Stimulated activated CD4-positive, alpha-beta T cell treated with anti-CD3 and anti-CD28 coated beads, Interleukin-4, amount 100 ng/mL, for 1 hour (primary cell): ENCODE measurements at places on chromosomes 5 and 9.

DNA sequence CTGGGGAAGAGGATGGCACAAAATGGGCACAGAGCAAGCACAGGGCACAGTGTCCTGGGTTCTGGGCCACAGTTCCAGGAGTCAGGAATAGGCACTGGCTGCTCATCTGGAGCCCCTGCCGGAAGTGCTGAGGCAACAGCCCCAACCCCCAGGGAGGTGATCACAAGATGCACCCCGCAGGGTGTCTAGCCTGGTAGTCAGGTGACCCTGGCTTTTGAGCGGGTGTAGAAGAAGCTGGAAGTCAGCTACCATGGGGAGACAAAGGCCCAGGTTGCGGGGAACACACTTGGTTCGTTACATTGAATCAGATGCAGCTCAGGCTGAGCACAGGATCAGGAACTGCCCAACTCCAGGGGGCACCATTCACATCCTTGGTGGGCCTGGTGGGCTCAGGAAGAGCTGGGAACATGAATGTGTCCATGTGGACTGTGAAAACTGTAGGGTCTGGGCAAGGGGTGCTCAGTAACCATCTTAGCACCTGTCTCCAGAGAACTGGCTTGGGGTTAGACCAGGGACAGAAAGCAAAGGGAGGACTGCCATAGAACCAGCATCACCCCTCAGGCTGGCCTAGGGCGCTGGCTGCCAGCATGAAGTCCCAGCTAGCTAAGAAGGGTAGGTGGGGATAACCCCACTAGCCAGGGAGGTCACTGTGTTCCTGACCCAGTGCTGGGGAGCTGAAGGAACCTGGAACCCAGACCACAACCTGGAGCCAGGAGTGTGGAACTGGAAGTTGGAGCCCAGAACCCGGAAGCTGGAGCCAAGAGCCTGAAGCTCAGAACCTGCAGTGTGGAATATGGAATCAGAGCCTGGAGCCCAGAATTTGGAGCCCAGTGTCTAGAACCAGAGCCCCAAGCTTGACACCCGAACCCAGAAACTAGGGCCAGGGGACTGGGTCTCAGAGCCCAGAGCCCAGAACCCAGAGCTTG is 6.1 kb upstream of the SLC34A1 start:
- DNase-seq: no peak

DNA sequence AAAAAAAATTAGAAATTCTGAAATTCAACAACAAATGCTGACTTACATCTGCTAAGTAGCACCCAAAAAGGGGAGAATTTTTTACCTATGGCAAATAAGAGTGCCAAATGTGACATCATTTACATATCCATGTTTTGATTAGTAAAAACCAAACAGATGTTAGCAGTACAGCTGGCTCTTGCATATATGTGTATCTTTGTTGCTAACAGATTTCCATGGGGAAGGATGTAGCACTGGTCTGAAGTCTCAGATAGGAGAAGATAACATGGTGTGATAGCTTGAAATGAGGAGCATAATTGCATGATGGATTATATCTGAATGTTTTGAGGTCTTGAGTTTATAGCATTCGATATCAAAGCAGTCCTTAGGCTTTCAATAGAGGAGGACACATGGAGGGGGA is 17.5 kb downstream of the PIK3R1 start:
- DNase-seq: no peak

DNA sequence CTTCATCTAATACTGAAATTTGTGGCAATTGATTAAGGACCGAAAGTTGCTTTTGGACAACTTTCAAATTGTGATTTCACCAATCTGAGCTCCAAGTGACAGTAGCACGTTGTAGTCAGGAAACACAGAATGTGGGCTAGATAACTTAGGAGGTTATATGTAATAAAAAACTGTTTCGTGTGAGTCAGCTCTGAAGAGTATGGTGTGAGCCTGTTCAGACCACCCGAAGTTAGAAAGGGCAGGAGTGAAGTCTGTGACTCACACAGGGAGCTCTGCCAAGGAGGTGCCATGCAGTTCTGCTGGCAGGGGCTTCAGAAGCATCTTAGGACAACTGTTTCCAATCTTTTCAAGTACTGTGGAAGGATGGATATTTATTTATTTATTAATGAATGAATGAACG is 16.4 kb upstream of the ZBTB34 start:
- no peak for DNase-seq

DNA sequence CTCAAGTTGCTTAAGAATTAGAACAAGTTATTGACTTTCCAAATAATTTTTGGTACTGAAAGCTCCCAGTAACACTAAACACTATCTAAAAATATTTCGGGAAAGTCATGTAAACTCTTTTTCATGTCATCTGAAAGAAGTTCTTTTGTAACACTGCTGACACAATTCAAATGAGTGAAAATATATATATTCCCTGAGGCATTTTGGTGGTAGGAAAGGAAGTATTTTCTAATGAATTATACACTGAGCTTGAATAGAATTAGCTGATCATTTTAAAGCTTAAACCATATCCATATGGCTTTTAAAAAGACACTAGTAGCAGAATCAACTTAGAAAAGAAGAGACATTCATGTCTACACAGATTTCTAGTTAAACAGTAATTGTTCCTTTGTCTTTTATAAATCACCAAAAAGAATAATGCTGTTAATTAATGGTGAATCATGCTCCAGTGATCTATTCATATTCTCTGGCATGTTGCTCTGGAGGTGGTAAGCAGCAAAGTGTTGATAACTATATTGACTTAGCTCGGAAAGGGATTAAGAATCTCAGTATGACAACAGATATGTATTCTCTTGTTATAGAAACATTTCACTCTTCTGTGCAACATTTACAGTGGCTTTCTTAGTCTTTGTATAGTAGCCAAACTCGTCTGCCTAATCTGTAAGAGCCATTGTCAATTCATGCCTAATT is 27.4 kb upstream of the RFX3 start:
- DNase-seq: no peak

GRCh38 chr9:104923740-104924139 is 4.2 kb downstream of the ABCA1 start:
- no peak for DNase-seq

GRCh38 chr5:38601863-38602298 is 45.4 kb upstream of the LIFR start:
- no peak for DNase-seq

- no peak for DNase-seq
Measured at GRCh38 chr5:179126506-179126991, 66.4 kb downstream of the ZNF354C start.

DNA sequence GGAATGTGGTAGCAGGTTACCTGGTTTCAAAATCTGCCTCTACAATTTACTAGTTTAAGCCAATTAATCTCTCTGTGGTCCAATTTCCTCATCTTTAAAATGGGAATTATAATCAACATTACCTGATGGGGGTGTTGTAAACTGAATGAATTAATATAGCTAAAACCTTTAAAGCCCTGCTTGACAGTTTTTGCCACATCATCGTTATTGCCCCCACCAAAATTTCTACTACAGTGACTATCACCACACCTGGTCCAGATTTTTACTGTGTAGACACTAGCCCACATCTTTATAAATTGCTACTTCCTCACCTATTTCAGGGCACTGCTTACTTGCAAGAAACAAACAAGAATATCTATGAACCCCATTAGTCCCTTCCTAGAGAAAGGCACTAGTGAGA is 65.0 kb downstream of the MLLT3 start:
- no peak for DNase-seq

- DNase-seq: no peak
Measured at GRCh38 chr9:98846879-98847278, 39.4 kb downstream of the GALNT12 start.

GRCh38 chr9:121651295-121652020 is at the start of gene DAB2IP:
TSS of gene DAB2IP (plus strand) at chr9:121651634. CDS start at chr9:121651776, 142 bp downstream.
- DNase-seq: no peak

DNA sequence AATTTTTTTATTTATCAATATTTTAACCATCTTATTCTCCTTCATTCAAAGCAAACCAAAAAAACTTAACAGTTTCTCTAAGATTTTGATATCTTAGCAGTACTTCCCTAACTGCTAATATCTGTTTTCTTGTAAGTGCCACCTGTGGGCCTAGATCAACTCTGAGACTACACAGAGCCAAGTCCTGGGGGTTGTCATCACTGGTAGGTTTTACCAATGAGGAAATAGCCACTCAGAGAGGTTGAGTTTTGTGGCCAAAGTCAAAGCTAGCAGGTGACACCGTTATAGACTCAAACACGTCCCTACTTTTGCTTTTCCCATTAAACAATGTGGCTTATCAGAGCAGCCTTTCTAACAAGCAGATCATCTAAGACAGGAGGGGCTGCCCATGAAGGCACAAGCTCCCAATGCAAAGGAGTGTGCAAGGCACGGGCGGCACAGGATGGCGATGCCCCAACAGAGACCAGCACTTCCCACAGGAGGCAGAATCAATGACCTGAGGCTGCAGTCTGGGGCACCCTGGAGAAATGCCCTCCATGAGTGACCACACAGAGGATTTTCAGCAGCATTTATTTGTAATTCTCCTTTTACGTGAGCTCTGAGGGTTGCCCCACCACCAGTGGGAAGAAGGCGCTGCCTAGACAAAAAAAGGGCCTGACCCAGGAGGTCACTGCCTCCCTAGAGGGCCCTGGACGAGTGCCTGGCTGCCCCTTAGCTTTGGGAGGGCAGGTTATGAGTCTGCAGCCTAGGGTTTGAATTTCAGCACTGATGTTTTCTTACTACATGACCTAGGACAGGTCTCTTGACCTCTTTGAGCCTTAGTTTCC is 7.4 kb downstream of the TBC1D2 start:
- no peak for DNase-seq

DNA sequence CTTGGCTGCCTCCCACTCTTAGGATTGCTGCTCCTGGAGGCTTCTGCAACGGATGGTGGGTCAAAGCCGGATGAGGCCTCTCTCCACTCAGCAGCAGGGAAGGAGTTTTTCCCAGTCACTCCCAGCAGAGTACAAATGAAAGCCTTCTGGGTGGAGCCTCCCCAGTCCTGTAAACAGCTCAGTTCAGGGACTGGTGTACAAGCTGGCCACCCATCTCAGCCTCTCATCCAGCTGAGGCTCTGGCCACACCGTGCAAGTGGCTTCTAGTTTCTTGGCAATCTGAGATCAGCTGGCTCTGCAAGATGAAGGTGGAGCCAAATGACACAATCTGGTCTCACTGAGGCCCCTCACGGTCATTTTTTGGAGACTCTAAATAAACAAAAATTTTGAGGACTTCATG is 10.0 kb downstream of the GPX3 start:
- no peak for DNase-seq

- DNase-seq: no peak
Measured at GRCh38 chr5:59275510-59276324, 617.8 kb downstream of the PDE4D start.

- no peak for DNase-seq
Measured at GRCh38 chr5:83177803-83178202, 100.5 kb downstream of the XRCC4 start.

DNA sequence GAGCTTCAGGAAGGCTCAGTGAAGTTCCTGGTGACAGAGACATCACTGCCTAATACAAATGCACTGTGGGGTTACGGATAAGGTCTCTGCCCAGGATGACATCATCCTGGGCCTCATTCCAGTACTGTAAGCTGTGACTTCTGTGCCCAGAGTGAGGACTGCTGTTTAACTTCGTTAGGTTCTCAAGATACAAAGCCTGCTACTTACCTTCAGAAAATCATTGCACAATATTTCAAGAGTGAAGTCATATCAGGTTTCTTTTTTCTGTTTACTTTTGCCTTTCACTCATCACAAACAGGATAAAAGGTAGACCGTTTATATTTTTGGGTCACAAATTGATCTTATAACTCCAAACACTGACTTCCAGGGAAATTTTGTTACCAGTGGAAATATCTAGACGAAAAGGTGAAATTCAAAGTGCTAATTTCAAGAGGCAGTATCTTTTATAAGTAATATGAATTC is 241.2 kb downstream of the PIK3R1 start:
- no peak for DNase-seq

- no peak for DNase-seq
Measured at GRCh38 chr5:168881427-168882149, 302.4 kb upstream of the PANK3 start.

DNA sequence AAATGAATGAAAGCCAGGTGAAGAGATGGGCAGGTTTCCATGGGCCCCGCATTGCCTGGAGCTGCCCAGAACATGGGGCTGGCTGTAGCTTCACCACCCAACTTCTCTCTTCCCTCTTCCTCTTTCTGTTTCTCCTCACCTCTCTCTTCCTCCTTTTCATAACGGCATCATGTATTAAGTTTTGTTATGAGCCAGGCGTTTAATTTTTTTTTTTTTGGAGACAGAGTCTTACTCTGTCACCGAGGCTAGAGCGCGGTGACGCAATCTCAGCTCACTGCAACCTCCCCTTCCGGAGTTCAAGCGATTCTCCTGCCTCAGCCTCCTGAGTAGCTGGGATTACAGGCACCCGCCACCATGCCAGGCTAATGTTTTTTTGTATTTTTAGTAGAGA is 13.0 kb upstream of the SPINK4 start:
- DNase-seq: no peak

- no peak for DNase-seq
Measured at GRCh38 chr5:163458778-163459385, 1.0 kb downstream of the NUDCD2 start.

DNA sequence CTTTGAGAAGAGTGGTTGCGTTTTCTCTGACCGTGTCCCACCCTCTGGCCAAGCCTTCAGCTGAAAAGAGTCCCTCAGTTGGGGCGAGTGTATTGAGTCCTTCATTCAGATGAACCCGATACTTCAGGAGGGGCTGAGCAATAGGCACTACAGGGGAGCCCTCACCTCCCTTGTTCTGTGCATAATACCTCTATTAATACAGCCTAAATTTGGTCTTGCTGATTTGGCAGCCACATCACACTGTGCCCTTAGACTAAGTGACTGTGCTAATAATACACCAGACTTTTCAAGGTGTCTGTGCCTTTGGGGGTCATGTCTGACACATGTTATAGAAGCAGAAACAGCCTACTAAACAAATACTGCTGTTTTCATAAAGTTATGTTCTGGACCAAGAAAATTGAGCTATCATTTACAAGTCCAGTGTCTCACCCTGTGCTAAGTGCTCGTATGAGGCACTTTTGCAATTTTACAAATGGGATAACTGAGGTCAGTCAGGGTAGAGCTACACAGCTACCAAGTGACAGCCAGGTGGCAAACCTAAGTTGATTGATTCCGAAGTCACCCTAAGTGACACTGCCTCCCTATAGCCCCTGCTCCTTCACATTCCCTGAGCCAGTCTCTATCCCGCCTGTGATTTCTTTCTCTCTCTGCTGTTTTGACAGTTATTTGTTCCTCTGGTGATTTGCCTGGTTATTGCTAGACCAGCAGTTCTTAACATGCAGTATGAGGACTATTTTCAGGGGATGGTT is 56.0 kb downstream of the RAD23B start:
- no peak for DNase-seq

DNA sequence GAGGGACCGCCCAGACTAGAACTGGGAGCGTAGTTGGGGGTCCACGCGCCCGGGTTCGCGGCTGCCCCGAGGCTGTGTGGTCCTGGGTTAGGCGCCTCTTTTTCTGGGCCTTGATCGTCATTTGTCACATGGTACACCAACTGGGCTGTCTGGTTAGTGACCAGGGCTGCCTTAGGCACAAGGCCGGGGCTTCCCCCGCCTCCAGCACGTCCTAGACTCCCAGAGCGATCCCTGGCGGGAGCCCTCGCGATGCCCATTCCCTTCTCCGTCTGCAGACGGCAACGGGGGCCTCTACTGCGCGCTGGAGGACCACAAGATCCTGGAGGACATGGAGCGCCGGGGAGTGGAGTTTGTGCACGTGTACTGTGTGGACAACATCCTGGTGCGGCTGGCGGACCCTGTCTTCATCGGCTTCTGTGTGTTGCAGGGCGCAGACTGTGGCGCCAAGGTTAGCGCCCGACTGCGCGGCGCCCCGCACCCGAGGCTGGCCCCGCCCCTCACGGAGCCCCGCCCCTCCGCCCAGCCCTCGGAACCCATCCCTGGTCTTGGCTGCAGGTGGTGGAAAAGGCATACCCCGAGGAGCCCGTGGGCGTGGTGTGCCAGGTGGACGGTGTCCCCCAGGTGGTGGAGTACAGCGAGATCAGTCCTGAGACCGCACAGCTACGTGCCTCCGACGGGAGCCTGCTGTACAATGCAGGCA is 1.5 kb downstream of the UAP1L1 start:
- no peak for DNase-seq
